ENCODE measurements at places on chromosomes 7 and 10. TPM values are rescaled to one million over a fixed set of nuclear protein-coding genes. Genes with fewer than 3 reads are reported as not detected.

VWDE gene
- polyA plus RNA-seq, result 0.06 TPM

ACTL6B gene
- 0.19 TPM for polyA plus RNA-seq

CTAGE6 gene
- not detected for polyA plus RNA-seq

DPCD gene
- 21.9 TPM for polyA plus RNA-seq

DNA sequence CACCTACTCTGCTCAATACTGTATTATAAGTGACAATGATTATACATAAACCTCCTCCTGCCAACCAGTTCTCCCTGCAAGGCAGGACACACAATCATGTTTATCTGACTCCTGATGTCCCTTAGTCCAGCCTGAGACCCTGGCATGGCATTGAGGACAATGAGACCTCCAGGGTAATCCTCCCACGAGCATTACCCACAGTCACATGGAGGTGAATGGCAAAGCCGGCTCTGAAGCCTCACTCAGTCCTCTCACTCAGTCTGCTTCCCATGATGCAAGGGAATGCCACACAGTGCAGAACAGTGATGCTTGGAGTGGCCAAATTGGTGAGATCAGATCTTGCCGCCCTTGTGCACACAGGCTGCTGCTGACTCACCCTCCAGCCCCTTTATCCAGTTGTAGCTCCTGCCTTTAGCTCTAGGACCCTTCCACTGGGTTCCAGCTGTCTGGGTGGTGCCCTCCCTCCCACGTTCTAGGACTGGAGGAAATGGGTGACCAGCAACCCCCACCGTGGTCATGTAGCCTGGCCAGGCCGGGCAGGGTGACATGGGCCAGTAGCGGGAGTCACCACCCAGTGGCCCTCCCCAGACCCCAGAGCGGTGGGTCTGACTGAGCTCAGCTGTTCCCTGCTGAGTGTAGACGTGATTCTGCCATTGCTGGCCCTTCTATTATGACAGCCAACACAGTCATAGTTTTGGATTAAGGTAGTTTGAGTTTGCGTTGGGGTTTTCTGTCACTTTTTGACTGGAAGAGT lies 5.5 kb upstream of the ADCY1 start:
- no peak for DNase-seq

- DNase-seq, result no peak
Observed at GRCh38 chr7:41679566-41679965, 23.3 kb downstream of the INHBA start.

- DNase-seq, result no peak
Observed at GRCh38 chr10:14674376-14675050, 100.2 kb downstream of the FAM107B start.

DNA sequence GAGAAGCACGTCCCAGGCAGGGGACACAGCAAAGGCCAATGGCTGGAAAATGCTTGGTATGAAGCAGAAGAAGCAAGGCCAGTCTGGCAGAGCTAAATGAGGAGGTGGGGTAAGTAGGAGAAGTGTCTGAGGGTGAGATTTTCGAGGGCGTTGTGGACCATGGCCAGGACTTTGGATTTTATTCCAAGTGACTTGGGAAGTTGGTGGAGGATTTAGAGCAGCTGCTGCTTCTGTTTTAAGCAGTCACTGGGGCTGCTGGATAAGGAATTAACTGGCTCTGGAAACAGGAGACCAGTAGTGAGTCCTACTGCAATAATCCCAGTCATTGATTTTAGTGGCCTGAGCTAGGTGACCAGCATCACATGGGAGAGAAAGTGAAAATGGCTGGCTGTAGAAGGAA lies 67.6 kb upstream of the GSDME start:
- DNase-seq, result no peak

DNA sequence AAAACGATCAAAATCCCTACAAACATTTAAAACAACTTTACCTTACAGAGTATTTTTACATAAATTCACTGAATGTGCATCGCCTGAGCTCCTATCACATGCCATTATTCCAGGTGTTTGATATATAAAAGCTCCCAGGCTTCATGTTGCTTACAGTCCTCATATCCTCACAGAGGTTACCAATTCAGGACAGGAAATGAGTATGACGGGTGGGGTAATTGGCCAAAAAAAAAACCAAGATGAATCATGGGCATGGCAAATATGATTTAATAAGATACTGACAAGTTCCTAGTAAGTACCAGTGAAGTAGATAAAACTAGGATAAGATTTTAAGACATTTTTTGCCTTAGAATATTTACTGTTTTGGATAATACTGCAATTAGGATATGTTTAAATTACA lies 135.8 kb downstream of the KMT2E start:
- no peak for DNase-seq

DNA sequence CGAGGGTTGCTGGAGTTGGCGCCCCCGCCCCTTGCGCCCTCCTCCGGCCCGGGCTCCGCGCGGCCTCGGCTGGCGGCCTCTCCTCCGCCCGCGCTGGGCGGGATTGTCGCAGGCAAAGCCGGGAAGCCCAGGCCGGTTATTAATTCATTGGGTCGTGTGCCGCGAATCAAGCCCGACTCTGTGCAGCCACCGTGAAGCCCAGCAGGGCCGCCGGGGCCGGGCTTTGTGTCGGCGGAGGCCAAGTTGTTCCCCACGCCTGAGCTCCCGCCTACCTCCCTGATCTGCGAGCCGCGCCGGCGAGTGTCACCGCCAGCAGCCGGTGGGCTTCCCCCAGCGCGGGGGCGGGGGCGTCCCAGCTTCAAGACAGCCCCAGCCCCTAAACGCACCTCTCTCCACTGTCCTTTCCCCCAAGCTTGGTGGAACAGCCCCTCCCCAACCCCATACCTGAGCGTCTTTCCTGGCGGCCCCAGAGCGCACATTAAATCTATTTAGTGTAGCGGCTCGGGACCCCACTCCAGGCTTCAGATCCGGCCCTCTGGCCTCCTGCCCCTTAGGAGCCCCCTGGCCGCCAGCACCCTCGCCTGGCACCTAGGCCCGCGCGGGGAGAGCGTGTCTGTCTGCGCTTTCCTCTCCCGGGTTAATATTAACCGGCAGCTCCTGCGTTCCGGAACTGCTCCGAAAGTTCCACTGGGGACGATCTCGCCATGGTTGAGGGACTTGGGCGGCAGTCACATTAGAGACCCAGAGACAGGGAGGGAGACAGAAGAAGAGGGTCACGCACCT lies 3.5 kb downstream of the SHH start:
- no peak for DNase-seq
